ENCODE measurements at places on chromosomes 13 and 19. TPM values are rescaled to one million over a fixed set of nuclear protein-coding genes. Genes with fewer than 3 reads are reported as not detected.

DNA sequence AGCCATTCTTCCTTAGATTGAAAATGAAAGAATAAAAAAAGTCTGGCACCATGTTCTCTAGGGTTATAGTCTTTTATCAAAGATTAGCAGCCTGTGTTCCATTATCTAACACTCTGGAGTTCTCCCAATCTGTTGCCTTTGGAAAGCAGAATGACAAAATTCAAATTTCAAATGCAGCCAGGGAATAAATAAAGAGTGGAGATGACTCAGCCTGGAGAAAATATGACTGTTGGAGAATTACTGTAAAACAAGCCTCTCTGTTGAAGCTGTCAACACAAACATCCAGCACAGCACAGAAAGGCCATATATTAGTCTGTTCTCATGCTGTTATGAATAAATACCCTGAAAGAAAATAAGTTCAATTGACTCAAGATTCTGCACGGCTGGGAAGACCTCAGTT lies 650.5 kb upstream of the SLC10A2 start:
- no peak for DNase-seq

DNA sequence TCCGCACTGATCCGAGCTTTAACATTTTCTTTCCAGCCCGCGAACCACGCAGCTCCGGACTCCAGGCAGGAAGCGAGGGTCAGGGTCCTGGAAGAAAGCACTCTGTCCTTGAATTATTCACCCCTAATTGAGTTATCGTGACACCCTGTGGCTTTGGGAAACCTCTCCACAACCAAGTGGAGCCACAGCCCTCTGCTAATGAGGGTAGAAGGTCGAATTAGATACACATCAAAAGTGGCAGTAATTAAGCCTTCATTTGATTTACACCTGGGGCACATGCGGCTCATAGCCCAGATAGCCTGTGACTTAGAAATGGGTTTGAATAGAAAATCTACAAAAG lies 15.9 kb upstream of the RNF17 start:
- DNase-seq = no peak

The ZNF418 gene
- 20.5 TPM for total RNA-seq

The ZNF548 gene
- 30.7 TPM for total RNA-seq

The IZUMO4 gene
- total RNA-seq = 15.9 TPM

Data from progenitor cell of endocrine pancreas (in vitro differentiated cells).